ENCODE measurements at places on chromosomes 2 and 18.

DNA sequence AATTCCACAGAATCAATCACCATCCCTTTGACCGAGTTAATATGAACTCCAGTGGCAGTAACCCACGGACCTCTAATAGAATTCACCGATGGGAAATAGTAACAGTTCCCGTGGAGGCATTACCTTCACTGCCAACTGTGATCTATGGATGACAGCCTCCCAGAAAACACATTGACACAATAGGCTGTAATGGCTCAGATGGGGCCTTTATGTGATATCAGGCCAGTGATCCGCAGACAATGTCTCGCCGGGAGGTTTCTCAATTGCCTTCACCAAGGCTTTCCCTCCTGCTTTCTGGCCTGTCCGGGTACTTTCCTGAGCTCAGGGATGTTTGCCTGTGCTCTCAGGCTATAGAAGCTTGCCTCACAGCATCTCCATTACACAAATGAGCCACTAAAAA, 34.4 kb upstream of the KLF7 start:
- DNase-seq = peak; percentile 70

DNA sequence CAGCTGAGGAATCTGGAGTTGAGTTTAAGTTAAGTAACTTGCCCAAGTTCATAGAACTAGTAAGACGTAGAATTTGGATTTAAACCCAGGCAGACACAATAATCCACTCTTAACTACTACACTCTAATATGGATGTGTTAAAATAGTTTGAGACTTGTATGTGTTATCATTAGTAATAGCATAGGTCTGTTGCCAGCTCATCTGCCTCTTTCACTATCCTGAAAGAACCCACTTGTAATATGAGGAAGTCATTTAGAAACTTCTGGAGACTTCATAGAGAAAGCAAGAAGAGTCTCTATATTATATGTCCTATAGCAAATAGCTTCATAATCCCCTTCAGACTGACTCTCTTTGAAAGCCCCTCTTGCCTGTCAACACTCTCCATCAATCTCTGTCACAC, 43.0 kb upstream of the ACADL start:
- DNase-seq = no peak

GRCh38 chr2:68889021-68889420, 17.8 kb upstream of the BMP10 start:
- no peak for DNase-seq

DNA sequence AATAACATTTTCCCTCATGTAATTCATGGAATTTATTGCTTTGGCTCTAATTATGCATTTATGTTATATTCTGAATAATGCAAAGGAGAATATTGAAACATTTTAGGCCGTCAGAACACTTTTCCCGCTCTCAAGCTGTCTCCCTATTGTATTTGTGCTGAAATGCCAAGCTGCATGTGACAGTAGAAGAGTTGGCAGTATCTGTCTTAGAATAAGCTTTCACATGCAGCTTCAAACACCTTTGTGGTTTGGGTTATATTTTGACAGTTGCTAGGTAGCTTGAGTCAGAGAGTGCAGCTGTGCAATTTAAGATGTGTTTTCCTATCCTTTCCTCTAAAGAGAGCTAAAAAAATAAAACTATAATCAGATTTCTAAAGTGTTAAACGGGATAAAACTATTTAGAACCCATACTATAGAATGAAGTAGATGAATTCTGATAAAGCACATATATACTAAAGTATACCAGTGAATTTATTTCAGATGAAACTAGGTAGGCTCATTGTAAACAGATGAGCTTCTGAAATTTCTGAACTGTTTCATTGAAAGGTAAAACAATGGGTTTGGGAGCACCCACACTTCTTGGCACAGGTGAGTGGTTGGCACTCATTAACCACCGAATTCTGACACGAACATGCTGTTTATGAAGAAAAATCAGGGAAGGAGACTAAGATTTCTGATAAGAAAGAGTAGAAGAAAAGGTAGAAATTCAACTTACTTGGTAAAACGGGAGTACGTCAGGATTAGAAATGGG, 43.4 kb downstream of the PLCL1 start:
- no peak for DNase-seq

DNA sequence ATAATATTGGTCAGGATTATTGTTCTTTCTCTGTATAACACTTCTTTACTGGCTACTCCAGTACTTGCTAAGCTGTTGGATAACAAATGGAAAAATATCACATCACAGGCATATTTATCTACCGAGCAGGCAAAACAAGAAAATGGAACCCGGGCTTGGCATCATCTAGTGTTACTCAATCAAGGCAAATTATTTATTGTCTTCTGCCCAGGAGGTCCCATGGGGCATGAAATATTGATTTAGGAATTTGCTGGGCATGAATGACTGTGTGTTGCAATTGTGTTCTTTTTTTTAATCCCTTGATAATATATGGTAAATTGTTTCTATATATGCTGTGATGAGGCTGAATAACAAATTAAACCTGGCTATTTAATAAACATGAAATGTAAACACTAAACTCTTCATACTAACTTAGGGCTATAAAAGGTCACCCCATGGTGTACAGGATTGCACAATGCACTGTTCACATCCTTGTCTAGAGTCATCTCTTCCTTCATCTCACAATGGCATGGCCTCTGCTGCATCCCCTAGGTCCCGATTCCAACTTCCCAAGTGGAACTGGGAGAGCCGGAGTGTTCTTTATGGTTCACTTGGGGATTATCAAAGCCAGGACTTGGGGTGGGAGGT, 2.2 kb upstream of the PARD3B start:
- DNase-seq = no peak

- DNase-seq = no peak
Measured at GRCh38 chr18:43882358-43883055, 605.2 kb upstream of the SYT4 start.
